ENCODE measurements at places on chromosomes 12 and 14. TPM values are rescaled to one million over a fixed set of nuclear protein-coding genes. Genes with fewer than 3 reads are reported as not detected.

Gene CMKLR1
- total RNA-seq = 10.8 TPM

GRCh38 chr14:100691395-100692056 is 35.2 kb upstream of the DLK1 start:
- DNase-seq = no peak

- no peak for DNase-seq
These were observed 6.4 kb downstream of the JKAMP start for GRCh38 chr14:59490756-59491155.

Gene FAM186B
- total RNA-seq = 0.39 TPM

Gene ZNF140
- total RNA-seq = 12.2 TPM

- DNase-seq = no peak
These were observed 2.0 kb downstream of the ZNF219 start for GRCh38 chr14:21096438-21096837.

Gene ANO4
- total RNA-seq = 1.9 TPM

DNA sequence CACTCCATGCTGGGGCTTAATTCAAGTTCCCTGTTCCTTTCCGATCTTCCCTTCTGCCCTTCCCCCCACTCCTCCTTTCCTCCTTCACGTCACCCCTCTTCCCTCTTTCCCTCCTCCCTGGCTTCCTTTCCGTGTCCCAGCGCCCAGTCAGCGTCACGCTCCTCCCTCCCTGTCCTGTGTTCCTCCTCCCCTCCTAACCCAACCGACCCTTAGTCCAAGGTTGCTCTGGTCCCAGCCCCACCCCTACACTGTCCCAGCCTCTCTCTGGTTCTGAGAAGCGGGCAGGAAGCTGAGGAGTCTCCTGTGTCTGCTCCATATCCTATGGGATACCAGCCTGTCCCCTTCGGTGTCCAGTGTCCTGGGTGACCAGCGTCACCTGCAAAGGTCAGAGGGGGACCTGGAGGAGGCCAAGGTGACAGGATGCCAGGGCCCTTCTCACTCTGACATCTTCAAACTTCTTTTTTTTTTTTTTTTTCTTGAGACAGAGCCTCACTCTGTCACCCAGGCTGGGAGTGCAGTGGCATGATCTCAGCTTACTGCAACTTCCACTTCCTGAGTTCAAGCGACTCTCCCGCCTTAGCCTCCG is 56.2 kb upstream of the TSPAN9 start:
- no peak for DNase-seq

GRCh38 chr12:119885549-119885948 is 8.4 kb upstream of the CIT start:
- no peak for DNase-seq

DNA sequence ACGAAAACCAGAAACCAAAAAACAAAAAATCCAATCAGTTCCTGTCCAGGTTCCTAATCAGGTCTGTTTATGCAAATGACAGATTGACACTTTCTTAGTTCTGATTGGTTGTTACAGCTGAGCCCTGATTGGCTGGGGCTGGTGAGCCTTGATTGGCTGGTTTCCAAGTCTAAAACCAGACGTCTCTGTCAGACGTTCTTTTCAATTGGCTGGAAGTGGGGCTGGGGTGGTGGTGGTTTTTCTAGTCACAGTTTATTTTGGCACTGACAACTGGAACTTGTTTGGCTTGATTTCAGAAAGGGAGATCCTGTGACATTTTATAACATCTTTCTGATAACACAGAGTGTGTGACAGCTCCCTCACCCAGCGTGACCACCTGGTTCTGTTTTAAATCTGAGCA is 36.1 kb upstream of the PRICKLE1 start:
- no peak for DNase-seq

DNA sequence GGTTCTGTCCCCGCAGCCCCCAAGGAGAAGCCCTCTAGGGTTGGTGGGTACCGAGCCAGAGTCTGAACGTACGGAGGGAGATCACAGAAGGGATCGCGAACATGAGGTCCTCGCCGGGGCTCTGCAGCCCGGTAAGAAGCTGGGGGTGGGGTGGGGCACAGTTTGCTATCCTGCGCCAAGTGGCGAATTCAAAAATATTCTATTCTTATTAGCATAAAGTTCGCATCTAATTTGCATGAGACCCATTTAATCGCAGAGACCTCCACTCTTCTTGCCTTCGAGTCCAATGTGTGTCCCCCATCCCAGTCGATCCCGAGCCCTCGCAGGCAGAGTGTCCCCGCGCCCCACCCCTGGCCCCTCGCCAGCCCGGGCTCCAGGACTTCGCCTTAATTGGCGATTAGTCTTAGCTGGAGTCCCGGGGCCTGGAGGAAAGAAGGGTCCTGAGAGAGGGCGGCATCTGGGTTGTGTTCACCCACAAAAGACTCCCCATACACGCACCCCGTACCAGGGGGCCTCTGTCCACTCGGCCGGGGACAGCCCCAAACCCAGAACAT is 604 bp upstream of the ARHGEF25 start:
- DNase-seq = peak; percentile 68

- no peak for DNase-seq
These were observed at the start of gene DGLUCY for GRCh38 chr14:91113829-91114078. Gene DGLUCY (plus strand): TSS chr14:91114073. CDS start chr14:91160295, 46,222 bp downstream.

DNA sequence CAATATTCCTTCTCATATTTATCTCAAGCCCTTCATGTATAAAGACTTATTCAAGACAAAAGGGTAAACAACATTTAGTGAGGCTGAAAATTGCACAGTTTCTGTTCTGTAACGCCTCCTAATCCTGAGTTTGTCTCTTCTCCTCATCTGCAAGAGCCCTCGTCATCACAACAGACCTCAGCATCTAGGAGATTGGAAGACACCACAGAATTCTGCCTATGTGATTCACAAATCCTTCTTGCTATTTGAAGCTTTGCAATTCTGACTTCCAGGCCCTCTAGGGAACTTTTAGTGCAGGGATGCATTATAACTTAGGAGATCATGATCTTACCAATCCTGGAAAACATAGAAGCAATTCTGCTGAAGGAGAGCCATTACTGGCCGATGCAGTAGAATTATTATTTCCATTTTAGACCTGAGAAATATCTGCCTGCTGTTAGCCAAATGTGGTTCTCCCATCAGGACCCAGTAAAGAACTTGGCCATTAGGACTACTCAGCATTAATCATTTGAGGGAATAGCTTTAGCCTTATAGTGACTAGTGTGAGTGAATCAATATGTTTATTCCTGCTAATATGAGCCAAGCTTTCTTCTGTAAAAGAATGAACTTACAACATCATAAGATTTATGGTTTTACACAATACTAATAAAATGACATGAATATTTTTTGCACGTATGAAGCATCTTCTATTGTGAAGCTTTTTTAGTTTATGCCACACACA is 119.5 kb downstream of the ANO4 start:
- no peak for DNase-seq

Gene SRSF9
- 117 TPM for total RNA-seq

Gene E2F7
- total RNA-seq = 0.89 TPM

DNA sequence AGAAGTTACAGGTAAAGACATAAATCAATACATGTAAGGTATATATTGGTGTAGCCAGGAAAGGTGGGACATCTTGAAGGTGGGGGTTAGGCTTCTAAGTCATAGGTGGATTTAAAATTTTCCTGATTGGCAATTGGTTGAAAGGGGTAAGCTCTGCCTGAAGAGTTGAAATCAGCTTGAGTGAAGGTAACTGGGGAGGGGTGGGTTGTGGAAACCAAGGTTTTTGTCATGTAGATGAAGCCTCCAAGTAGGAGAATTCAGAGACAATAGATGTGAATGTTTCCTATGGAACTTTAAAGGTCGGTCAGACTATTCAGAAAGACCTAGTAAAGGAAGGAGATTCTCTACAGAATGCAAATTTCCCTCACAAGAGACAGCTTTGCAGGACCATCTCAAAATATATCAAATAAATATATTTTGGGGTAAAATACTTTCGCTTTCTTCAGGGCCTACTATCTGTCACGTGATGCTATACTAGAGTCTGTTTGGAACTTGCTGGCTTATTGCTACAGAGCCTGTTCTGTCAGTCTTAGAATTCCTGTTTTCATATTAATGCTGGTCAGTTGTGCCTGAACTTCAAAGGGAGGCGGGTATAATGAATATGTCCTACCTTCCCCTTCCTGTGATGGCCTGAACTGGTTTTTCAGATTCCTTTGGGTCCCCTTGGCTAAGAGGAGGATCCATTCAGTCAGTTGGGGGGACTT is 20.6 kb upstream of the SPATA7 start:
- no peak for DNase-seq

DNA sequence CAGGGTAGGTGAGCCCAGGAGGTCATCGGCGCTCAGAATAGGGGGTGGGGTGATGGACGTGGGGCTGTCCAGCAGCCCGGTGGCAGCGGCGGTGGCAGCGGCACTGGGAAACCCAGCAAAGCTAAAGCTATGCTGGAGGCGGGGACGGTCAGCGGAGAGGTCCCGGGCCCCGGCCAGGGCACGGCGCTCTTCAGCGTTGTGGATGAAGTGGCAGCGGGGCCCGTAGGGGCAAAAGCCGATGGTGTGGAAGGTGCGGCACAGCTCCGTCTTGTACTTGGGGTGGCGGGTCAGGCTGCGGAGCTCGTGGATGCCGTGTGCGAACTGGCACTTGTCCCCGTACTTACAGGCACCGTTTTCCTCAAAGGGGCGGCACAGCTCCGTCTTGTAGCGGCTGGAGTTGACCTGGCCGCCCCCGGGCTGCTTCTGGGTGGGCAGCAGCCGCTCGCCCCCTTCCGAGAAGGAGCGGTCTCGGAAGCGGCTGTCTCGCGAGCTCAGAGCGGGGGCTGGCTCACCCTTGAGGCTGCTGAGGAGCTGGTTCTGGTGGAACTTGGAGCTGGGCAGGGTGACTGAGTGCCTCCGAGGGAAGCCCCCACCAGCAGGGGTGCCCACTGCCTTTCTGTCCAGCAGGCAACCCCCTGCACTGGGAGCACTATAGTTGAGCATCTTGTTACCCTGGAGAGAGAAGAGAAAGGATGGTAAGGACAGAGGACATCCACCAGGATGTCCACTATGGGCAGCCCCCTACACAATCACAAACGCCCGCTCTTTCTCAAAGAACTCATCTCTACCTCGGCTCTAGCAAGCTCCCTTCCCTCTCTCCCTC is 2.8 kb downstream of the ZFP36L1 start:
- DNase-seq = peak; percentile 60

DNA sequence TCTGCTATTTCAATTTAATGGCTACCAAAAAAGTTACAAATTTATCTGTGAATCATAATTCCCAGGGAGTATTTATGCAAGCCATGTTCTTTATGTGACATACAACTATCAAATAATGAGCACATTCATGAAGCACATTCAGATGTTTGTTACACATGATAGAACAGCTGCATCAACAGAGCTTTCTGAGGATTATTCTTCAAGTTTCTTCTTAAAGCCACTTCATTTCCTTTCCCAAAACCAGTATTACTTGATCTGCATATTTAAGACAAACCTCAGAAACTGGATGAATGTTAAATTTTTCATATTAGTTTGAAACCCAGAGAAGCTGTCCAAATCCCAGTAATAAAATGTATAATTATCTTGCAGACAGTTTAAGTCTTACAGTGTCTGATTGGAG is 73.6 kb upstream of the SOX5 start:
- no peak for DNase-seq

Gene LRCOL1
- not detected for total RNA-seq

Gene KRT7
- 6.4 TPM for total RNA-seq

GRCh38 chr12:82486524-82487235 is 128.4 kb downstream of the METTL25 start:
- DNase-seq = no peak
